Fibroblast of skin of left biceps (primary cell): ENCODE measurements at places on chromosomes 6 and 20.

DNA sequence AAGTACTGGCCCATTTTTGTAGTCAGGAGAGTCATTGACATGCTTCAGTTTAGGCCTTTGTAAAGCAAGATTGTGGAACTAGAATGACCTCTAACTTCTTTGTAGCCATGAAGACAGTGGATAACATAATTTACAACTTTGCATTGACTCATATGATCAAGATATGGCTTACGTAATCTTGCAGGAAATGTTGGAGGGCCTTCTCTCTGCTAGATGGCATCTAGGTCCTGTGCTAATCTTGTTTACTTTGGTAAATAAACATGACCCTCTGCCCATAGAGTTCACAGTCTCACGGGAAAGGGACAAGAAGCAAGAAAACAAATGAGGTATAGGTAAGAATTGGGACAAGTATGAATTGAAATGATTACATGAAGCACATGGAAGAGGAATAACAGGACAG is 355.2 kb upstream of the ARID1B start:
- no peak for DNase-seq

DNA sequence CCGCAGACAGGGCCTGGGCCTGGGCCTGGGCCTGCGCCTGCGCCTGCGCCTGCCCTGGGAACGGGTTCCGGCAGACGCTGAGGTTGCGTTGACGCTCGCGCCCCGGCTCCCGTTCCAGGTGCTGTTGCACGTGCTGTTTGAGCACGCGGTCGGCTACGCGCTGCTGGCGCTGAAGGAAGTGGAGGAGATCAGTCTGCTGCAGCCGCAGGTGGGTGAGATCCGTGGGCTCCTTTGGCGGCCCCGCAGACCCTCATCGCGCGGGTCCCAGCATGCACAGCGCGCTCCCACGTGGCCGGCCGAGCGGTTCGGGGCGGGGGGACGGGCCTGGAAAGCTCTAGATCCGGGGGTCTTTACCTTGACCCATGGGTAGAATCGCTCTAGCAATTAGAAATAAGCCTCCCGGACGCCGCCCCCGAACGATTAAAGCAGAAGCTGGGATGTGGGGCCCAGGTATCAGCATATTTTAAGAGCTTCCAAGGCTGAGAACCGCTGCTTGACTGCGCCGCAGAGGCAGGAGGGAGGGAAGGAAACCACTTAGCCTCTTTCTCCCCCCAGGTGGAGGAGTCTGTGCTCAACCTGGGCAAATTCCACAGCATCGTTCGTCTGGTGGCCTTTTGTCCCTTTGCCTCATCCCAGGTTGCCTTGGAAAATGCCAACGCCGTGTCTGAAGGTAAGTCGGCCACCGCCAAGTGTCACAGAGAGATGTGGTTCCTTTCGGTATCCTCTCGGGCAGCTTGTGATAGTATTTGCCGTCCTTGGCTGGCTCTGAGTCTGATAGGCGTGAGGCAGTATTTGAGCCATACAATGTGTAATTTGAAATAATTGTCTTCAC is 508 bp downstream of the NOP56 start:
- DNase-seq, result no peak

GRCh38 chr6:119105282-119105681 is 26.8 kb upstream of the FAM184A start:
- DNase-seq, result no peak

DNA sequence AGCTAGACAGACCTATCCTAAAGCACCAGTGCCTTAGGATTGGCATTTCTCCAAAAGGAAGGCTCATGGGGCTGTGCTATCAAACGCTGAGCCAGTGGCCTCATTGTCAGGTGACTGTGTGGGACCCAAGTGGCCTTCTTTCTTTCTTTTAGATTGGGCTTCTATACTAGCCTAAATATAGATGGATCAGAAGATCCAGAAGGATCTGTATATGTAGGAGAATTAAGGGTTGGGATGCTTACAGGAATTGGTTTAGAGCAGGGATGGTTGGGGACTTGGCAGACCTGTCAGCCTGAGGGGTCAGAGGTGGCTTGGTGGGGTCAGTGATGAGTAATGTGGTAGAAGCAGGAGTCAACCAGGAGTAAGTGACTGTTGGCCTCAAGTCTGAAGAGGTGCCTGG is 14.8 kb downstream of the ABT1 start:
- DNase-seq, result no peak

GRCh38 chr6:118012944-118013343 is 105.9 kb downstream of the SLC35F1 start:
- DNase-seq, result no peak

DNA sequence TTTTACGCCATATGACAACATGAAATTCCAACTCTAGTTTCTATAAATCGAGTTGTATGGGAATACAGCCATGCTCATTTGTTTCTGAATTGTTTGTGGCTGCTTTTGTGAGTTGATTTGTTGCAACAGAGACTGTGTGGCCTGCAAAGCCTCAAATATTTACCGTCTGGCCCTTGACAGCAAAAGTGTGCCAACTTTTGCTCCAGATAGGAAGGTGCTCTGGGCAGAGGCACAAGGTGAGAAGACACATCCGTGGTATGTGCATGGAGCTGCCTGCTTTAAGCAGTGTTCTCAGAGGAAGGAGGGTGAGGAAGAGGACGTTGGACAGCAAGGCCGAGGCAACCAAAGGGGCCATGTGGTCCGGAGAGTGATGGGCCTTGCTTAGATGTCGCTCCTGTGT is 57.4 kb downstream of the IYD start:
- no peak for DNase-seq

DNA sequence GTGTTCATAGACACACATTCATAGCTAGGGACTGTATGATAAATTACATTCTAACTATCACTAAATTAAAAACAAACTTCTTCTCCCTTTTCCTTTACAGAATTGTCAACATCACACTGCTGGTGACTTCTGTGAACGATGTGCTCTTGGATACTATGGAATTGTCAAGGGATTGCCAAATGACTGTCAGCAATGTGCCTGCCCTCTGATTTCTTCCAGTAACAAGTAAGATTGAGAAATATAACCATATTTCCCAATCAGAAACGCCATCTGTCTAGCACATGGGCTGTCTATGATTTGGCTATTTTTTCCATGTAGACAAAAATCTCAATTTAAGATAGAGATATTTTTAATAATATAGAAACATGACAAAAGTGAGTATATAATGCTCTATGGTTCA is 367.7 kb downstream of the ARHGAP18 start:
- DNase-seq, result peak; percentile 68

GRCh38 chr6:40419946-40420728 is 167.0 kb downstream of the LRFN2 start:
- DNase-seq, result no peak

DNA sequence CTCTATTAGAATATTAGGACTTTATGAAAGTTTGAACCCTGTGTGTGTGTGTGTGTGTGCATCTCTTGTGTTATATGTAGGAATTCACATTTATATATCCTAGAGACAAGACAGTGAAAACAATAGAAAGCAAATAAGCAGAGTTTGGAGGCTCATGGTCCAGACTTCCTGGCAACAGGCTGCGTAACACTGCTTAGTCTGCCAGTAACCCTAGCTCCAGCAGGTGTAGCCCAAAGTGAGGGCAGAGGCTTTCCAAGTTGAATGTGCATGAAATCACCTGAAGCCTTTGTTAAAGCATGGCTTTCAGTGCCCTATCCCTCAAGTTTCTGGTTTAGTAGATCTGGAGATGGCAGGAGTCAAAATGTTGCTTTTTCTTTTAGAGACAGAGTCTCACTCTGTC is 569.9 kb downstream of the KIF16B start:
- no peak for DNase-seq

- no peak for DNase-seq
Measured at GRCh38 chr6:5411414-5411813, 150.1 kb downstream of the FARS2 start.

- DNase-seq, result no peak
Measured at GRCh38 chr20:34199183-34199582, 42.0 kb upstream of the ASIP start.

GRCh38 chr6:164409309-164410009 is 899.9 kb downstream of the C6orf118 start:
- no peak for DNase-seq
